Neural crest cell (in vitro differentiated cells): ENCODE measurements at places on chromosomes 5 and 9.

GRCh38 chr9:121976751-121977150 is 116.4 kb downstream of the TTLL11 start:
- no peak for DNase-seq

DNA sequence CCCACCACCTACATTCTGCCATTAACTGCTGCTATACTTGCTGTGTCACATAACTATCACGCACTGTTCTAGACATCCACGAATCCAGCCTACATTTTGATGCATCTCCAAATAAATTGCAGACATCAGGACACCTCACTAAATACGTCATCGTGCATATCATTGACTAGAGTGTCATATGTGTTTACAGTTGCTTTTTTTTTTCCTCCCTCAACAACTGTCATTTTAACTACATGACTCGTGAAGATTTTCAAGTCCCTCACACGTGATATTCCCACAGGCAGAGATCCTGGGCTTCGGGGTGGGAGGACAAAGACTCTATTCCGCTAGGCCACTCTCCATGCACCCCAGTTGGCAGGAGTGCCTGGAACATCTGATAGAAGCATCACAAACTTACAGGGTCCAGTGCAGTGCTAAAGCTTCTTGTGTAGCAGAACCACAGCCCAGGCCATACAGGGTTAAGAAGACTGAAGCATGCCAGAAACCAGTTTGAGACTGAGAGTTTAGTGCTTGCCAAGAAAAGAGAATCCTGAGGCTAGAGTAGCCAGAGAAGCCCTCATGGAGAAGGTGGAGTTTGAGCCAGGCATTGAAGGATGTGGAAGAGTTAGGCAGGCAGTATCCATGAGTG is 1.1 kb downstream of the PCYOX1L start:
- DNase-seq = no peak

- peak; percentile 17 for DNase-seq
Measured at GRCh38 chr9:74645007-74645639, 148.0 kb downstream of the RORB start.

- no peak for DNase-seq
Measured at GRCh38 chr5:174381241-174381640, 335.7 kb downstream of the NSG2 start.

GRCh38 chr5:114438471-114438870 is 76.6 kb downstream of the KCNN2 start:
- no peak for DNase-seq

- no peak for DNase-seq
Measured at GRCh38 chr5:72121052-72121779, 13.9 kb downstream of the MAP1B start.

DNA sequence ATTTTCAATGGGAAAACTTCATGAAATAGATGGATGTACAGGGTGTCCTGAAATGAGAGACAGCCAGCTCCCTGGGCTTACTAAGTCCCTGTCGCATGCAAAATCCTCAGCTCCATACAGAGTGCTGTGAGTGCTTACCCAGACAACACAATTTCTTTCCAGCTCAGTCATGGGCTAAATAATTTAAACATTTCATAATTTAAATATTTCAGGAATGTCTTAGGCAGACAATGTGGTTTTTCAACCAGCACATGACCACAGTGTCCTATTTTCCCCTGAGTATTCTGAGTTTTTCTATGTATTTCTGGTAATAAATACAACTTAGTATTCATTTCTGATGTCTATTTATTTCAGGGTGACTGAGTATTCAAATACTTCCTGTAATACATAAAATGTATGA is 188.5 kb upstream of the SNX2 start:
- DNase-seq = no peak

DNA sequence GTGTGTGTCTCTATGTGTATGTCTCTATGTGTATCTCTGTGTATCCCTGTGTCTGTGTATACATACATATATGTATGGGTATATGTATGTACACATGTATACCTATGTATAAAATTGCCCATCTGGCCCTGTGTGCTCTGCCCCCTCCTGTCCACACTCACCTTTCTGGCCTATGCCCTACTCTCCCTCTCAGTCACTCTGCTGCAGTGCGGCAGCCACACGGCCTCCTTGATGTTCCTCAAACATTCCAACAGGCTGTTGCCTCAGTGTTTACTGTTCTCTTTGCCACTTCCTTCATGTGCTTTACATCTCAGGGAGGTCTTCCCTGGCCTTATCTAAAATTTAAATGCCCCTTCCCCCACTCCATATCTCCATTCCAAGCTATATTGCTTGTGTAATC is 18.3 kb upstream of the RNF180 start:
- no peak for DNase-seq

DNA sequence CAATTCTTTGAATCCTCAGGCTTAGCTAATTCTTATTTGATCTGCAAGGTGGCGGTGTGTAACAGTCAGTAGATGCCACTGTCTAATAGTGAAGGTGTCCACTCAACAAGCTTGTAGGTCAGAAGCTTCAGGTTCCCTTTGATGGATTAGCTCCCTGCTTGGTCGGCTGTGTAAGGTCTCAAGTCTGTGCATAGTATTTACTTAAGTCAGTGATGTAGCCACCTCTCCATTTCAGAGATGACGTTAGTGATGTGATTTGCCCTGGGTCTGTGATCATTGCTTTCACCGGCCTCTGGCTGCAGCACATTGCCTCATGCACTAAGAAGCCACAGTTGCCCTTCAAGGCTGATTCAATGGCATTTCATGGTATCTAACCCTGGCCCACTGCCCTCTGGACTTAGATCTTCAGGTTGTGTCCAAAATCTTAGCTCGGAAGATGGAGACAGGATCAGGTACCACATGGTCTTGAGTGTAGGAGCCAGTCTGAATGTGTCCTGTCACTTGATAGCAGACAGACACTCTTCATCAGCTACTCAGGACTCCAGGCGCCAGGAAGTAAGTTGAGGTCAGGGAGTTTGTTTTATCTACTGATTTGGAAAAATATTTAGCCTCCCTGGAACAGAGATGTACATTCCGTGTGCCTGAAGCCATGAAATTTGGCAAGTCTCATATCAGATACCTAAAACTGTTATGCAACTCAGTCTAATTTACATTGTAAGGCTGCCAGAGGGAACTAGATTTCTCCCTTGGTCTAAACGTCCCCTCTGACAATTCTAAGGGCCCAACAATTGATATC is 42.9 kb downstream of the SUB1 start:
- no peak for DNase-seq

- no peak for DNase-seq
Measured at GRCh38 chr9:1052365-1053281, 2.5 kb downstream of the DMRT2 start.

DNA sequence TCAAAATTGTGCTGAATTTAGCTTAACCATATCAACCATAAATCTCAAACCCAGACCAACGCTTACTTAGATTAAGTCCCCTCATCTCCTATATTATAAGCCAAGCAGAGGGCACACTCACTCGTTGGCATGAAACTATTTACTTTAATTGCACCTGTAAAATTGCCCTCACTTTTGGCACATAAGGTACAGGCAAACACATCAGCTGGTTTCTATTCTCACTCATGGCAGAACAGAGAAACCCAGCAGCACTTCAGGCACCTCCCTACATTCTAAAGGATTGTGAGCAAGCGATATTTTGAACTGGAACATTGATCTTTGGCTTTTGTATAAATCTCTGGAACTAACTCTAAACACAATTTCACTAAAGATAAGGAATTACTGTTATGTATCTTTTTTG is 845.6 kb upstream of the CDH6 start:
- DNase-seq = no peak

DNA sequence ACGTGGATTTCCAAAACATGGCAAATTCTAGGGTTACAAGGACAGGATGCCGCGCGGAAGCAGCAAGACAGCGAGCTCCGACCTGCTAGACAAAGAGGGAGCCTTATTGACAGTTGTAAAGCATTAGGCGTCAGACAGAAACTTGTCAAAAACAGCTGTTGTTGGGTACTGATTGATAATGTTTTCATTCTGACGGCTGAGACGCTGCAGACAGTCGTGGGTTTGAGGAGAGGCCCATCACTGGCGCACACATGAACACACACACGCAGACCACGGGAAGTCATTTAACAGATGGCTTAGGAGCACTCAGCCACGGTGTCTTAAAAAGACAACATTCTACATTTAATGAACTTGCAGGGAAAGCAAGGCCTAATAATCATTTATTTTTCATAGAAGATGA is 324.0 kb downstream of the NDUFS4 start:
- no peak for DNase-seq

DNA sequence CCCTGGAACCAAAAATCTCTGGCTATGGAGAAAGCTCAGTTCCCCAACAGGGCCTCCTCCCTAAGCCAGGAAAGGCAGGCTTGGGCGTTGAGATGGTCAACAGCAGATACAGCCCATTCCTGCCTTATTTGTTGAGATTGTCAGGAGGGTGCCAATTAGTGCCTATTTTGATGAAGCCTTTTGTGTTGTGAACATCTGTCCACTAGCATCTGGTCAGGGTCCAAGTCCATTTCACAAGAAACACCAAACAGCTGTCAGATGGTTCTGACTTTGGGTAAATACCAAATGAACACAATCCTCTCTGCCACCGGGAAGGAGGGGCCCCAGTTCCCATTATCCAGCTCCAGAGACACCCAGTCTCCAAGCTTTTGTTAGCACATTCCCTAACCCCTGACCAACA is 19.9 kb downstream of the SEMA6A start:
- DNase-seq = no peak

DNA sequence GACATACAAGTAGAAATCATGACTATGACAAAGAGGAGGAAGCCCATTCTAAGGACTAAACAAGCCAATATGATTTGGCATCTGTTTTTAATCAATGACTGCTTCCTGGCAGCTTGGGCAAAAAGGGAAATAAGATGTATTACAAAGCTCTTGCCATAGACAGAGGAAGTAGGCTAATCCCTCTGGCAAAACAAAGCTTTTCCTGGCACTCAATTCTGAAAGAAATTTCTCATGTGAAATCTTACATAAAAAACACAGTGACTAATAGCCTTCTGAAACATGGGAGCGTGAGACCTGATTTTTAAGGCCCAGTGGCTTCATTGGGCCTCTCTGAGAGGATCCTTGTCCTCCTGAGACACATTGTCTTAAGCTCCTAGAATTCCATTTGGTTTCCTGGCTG is 93.6 kb downstream of the COL23A1 start:
- DNase-seq = no peak

DNA sequence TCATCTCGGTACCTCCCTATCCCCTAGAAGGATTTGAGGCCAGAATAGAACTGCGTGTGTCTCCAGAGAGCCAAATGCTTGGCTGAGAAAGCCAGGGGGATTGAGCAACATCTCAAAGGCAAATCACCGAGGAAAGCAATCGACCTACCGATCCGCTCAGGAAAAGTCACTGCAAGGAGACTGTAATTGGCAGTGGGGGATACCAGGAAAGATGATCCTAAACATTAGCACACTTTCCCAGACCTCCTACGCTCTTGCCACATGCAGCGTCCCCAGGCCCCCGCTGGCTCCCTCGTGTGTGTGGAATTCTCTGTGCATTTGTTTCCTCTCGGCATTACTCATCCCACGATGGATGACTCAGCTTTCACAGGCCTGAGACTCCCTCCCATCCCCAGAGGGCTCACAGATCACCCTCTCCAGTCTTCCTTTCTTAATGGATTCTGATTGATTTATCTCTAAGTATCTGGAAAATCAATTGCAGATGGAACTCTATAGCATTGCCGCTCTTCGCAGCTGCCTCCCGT is 82.2 kb upstream of the ICE1 start:
- DNase-seq = peak; percentile 38

- no peak for DNase-seq
Measured at GRCh38 chr5:19532936-19533335, 455.1 kb downstream of the CDH18 start.

- DNase-seq = no peak
Measured at GRCh38 chr5:82894716-82895115, 182.5 kb downstream of the TMEM167A start.

DNA sequence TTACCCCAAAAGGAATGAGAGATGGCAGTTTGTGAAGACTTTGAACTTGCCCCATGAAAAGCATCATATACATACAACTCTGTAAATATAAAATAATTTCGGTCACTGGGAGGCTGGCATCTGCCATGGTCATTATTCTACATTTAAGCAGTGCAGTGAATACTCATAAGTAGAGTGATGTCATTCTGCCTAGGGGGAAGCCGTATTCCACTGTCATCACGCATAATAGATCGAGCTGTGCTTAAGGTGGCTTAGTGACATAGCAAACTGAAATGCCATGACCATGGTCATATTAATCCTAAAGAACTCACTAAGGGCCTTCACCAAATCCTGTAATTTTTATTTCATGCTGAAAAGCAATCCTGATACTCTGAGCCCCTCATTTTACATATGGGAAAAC is 42.4 kb upstream of the NR4A3 start:
- DNase-seq = no peak
